ENCODE measurements at places on chromosomes 16 and 17.

DNA sequence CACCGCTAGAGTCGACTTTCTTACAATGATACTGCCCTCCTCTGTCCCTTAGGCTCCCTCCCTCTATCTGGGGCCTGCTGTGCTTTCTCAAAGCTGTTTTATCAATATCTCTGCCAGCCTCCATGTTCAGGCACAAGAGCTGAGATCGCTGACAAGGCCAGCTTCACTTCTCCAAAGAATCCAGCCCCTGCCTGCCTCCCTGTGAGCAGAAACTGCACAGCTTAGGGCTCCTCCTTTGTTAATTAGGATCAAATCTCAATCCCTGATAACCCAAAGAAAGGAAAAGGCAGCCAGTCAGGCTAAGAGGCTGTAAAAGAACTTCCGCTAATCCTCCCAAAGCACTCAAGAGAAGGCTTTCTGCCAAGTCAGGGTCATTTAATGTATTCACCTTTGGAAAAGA, 616.0 kb upstream of the CDH11 start:
- no peak for DNase-seq

DNA sequence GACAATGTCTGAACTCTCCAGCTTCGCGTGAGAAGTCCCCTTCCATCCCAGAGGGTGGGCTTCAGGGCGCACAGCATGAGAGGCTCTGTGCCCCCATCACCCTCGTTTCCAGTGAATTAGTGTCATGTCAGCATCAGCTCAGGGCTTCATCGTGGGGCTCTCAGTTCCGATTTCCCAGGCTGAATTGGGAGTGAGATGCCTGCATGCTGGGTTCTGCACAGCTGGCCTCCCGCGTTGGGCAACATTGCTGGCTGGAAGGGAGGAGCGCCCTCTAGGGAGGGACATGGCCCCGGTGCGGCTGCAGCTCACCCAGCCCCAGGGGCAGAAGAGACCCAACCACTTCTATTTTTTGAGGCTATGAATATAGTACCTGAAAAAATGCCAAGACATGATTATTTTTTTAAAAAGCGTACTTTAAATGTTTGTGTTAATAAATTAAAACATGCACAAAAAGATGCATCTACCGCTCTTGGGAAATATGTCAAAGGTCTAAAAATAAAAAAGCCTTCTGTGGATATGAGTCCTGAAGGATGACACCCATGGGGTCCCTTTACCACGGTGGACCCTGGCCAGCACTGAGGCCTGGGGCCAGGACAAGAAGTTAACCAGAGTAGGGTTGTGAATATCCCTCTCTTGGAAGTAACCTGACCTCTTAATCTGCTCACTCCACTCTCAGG, 10.5 kb upstream of the ITGAD start:
- DNase-seq: peak; percentile 19

DNA sequence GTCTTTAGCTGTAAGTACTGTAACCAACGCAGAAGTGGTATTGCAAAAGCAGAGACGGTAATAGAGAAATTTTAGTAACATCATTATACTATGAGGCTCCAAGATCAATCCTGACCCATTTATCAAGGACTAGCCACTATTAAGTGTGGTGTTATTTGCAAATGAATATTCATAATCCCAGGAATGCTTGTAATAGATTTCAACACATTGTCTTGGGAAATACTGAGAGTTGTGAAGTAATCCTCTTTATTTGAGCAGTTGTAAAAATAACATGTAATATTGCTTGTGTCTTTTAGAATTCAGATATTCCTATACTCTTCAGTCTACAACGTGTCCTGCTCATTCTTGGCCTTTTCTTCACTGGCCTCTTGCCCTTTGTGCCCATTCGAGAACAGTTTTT, 46.4 kb downstream of the GDPD1 start:
- no peak for DNase-seq

DNA sequence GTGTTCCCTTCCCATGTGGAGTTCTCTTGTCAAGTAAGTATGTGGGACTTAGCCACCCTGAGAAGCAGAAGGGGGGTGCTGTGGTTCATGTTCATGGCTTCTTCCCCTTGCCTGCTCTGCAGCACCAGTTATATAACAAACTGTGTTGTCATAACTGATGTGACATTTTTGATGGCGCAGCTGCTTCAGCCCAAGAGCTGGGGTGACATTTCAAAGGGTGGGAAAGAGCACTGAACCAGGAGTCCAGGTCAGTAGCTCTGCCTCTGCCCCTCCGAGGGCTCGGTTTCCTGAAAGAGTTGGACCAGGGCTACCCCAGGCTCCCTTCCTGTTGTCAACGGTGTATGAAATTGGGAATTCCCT, 7.4 kb downstream of the GNAO1 start:
- no peak for DNase-seq

DNA sequence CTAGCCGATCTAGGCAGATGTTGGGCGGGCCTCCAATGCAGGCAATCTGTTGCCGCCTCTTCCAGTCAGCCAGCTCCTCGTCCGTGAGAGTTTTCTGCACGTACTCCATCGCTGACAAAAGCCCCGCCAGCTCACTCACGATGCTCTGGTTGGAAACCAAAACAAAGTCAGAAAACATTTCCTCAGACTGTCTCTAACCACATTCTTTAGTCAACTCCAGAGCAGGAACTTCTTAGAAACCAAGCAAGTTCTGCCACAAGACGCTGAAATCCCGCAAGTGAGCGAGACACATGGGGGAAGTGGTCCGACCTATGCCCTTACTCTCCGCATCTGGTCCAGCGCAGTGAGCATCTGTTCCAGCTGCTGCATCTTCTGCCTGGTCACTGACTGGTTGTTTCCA, 49.1 kb downstream of the STAT5A start:
- no peak for DNase-seq

GRCh38 chr16:85142129-85142513, 29.8 kb upstream of the CIBAR2 start:
- no peak for DNase-seq

DNA sequence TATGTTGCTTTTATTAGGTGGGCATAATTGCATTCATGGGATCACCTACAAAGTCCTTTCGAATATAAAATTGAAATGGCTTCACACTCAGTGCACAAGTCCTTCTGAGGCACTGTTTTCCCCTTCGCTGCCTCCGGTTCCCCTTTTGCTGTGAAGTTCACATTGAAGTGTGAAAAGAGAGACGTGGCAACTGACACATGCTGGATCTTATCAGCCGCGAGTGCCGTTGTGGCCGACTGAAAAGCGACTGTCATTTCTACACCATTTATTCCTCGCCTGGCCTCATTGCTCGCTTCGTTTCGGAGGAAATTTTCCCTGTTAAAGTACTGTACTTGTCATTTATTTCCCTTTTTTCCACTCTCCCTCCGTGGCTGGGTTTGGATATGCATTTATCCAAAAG, 423.5 kb downstream of the MAF start:
- DNase-seq: no peak

- no peak for DNase-seq
Measured at GRCh38 chr17:69030169-69030568, 30.6 kb downstream of the ABCA9 start.

DNA sequence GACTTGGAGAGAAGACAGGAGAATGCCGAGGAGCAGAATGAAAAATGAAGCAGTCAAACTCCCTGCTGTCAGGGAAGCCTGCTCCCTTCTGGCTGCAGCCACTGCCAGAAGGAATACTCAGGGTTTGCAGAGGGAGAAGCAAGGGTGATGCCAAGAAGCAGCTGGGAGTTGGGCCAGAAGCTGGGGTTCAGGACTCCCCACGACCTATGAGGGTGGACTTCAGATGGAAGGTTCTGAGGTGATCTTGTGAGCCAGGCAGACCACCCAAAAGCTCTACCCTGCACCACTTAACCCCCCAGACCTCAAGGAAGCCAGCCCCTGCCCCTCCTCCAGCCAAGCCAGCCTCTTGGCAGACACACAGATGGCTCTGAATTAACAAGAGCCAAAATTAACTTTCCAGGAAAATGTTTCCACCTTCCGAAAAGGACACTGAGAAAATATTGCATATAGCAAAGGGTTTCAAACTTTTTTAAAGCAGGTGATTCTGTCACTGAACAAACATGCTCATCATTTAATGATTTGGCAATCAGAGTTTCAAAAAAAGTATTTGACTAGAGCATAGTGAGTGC, 126.0 kb upstream of the ERCC4 start:
- no peak for DNase-seq

DNA sequence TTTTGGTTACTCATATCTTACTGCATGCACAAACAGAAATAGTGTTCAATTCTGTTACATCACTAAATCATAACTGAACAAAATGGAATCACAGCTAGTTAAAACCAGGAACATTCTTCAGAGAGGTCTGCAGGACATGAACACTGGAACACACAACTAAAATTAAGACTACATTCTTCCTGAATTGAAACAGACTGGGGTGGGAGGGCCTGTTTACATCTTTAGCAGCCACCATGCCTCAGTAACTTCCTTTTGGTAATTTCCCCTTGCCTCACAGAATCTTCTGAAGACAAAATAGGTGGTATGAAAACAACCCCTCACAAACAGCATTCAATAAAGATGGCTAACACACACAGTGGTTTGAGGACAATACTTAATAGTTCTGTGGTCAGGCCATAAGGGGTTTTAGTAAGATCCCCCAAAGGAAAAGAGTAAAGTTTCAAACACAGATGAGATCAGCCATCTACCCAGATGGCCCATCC, 6.5 kb downstream of the MARF1 start:
- DNase-seq: no peak

- no peak for DNase-seq
Measured at GRCh38 chr17:28086519-28086918, 44.0 kb downstream of the NLK start.

DNA sequence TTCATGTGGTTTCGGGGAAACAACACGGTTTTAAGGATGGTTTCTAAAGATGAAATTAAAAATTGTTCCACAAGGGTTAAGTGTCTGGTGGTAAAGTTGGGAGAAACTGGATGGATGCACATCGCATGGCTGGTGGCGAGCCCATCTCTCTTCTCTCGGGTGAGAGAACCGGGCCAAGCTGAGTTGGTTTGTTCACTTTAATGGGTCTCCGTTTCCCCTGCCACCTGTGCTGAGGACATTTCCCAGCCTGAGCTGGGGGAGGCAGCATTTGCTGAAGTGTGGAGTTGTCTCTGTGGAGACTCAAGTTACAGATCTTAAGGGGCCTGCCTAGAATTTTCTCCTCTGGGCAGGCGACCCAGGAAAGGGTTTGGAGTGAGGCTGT, 7.9 kb downstream of the FUS start:
- DNase-seq: no peak

DNA sequence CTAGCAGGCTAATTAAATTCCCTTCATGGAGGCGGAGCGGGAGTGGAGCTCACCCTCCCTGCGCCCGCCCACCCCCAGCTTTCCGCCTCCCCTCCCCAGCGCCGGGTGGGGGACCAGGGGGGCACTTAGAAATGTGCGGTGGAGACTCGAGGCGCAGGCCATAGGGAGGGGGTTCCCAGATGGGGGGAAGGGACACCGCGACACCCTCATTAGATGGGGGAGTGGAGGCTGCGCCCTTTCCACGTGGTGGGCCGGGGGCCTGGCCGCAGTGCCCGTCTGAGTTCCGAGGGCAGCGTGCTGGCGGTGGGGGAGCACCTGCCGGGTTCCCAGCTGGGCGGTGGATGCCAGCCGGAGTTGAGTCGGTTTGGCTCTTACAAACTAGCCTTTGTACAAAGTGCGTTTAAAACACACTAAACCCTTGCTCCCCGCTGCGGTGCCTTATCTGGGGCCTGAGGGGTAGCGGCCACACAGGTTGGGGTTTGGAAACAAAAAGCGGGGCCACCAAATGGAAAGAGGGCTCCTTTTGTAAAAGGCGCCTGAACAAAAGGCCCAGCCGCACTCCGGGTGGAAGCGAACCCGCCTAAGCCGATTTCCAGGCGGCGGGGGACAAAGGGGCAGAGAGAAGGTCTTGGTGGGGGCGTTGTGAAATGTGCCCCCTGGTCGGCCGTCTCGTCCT, 1.4 kb downstream of the GSE1 start:
- DNase-seq: no peak

DNA sequence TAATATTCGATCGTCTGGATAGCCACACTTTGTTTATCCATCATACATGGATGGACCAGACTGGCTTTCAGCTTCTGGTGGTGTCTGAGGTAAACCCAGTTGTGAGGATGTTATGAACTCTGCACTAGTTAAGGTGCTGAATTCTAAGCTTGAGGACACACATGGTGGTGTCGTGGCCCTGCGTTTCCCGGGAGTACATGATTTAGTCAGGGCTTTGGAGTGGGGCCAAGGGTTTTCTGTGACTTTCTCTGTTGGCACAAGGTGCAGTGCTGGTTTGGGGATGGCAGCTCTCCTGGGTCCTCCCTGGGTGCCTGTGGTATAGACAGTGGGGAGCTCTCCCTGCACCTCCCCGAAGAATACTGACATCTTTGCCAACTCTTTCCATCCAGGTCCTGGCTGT, 116.6 kb downstream of the SPECC1 start:
- no peak for DNase-seq

- DNase-seq: no peak
Measured at GRCh38 chr16:16850274-16850673, 471.3 kb downstream of the NPIPA7 start.

DNA sequence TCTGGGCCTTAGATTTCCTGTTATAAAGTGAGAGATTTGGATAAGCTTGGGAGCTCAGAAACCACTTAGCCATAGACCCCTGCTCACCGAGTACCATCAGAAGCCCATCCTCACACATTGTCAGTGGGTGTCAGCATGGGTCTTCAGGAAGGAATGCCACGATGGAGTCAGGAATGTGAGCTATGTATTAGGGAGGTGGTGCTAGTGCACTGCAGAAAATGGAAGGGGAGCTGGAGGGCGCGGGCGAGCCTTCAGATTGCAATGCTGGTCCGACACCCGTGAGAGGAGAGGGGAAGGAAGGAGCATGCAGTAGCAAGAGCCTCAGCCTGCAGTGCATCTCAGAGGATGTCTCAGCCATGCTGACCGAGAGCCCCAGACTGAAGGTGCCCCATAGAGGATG, 294.5 kb downstream of the FOXL1 start:
- DNase-seq: no peak

- DNase-seq: no peak
Measured at GRCh38 chr17:62648251-62648955, 20.9 kb downstream of the MRC2 start.

DNA sequence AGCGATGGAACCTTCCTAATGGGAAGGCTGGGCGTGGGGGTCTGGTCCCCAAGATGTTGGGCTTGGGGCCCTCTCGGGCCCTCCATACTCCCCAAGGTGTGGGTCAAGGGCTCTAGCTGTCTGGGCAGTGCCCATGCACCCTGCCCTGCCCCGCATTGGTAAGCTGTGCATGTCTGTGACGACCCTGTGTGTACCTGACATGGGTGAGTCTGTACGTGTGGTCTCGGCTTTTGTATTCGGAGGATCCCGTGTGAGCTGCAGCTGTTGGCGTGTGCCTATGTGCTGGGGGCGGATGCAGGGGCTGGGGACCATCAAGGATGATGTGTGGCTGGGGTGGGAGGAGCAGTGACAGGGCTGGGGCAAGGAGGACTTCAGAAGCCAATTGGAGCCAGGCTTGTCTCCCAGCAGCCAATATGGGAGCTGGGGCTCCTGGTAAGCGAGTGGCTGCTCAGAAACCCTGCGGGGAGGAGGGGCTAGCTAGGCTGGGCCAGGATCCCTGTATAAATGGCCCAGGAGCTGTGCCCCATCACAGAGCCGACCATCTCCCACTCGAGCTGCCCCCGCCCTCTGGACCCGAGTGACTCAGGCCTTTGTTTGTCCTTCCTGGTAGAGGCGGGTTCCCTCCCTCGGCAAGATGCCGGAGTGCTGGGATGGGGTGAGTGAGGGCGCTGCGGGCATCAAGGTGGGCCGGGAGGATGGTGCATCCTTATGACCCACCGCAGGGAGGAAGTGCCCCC, at the start of gene NDRG4:
TSS of gene NDRG4 (plus strand) at position 529 of the 737 bp plus-strand sequence. CDS start at position 635, 106 bp downstream.
- peak; percentile 7 for DNase-seq

GRCh38 chr17:28170771-28171170, 128.3 kb downstream of the NLK start:
- no peak for DNase-seq

- DNase-seq: no peak
Measured at GRCh38 chr17:68576137-68576536, 25.0 kb downstream of the FAM20A start.

GRCh38 chr17:40321524-40321929, 12.5 kb downstream of the RARA start:
- DNase-seq: no peak
